ENCODE measurements at places on chromosomes 4 and X. TPM values are rescaled to one million over a fixed set of nuclear protein-coding genes. Genes with fewer than 3 reads are reported as not detected.

Gene MAGEA1
- total RNA-seq: not detected

DNA sequence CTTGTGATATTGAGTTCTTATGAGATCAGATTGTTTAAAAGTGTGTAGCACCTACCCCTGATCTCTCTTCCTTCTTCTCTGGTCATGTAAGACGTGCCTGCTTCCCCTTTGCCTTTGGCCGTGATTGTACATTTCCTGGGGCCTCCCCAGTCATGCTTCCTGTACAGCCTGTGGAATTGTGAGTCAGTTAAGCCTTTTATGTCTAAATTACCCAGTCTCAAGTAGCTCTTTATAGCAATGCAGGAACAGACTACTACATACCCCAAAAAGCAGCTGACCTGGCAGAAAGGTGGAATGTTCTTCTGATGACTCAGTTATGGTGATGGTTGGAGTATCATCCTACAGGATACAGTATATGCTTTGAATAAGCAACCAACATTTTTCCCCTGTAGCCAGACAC, 11.4 kb upstream of the MCUB start:
- DNase-seq: peak; percentile 92

DNA sequence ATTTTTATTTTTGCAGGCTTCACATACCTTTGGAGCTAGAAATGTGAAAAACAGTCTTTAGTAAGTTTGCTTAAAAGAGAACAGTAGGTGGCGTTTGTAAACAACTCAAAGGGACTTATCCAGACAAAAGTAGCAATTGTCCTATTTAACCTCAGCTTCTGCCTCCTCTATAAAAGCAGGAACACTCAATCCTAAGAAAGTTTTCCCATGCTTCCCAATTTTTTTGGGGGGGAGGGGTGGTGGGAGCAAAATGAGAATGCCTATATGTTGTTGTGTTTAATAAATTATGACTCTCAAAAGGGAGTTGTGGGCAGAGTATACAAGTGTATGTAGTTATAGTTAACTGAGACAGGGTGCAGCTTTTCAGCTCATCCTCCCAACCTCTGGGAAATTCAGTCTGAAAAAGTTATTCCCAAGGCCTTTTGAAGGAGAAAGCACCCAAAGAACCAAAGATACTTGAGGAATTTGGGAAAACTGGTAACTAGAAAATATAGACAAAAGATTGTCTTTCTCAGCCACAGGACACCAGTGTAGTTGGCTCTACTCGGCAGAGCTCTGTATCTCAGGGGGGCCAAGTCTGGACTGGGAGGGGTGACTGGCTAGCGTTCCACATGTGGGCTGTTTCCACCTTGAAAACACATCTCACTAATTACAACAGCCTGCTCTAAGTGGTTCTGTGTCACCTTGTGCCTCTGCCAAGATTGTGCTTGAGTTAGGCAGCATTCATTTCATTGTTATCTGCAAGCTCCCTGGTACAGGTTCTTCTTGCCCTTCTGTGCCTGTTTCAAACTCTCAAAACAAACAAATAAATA, 2.8 kb downstream of the SFRP2 start:
- DNase-seq: no peak

DNA sequence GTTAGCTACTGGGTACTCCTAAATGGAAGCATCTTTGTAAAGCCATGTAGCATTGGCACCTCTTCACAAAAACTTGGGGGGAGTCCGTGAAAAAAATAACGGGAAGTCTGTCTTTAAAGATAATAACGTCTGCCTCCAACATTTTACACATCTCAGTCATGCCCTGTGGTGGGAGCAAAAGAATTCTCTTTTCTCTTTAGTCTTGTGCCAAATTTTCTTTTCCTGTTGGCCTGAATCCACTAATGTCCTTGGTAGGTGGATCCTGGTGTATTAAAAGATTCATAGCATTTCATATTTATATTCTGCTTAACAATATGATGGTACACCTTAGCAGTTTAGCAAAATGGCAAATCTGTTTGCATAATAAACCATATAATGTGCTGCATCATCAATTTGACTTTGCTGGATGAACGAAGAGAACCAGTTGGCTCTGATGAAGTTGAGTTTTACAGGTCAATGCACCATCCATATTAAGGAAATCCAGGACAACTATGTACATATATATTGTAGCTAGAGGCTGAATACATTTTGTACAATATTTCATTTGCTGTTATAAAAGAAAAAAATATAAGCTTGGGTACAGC, 746.4 kb upstream of the MAGEB2 start:
- no peak for DNase-seq

DNA sequence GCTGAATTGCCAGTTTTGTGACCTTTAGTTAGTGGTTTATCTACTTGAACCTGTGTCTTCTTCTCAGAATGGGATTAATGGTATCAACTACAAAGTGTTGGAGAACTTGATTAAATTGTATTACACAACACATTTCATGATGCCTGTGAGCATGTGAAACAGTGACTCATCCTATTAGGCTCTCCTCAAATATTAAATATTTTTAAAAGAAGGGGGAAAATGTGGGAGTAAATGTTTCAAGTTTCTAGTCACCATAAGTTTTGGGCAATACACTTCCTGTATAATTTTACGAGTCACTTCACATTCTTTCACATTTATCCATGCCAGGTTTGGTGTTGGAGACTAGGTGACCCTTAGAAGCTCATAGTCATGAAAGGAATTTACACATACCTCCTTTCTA, 147.0 kb downstream of the HS3ST1 start:
- DNase-seq: peak; percentile 24

DNA sequence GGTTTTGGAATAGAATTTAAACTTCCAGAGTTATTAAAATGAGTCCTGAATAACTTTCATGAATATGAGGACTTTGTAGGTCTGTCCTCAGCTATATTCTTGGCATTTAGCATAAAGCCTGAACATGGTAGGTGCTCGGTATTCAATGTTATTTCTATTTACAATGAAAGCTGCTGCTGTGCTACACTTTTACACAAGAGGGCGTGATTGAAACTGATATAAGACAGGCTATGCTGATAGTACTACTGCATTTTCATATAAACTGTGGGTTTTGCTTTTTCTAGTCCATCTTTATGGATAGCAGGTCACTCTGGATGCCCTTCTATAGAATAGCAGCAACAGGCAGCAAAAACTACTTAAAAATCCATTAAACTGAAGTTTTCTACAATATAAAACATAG, 12.3 kb upstream of the GNPDA2 start:
- no peak for DNase-seq

DNA sequence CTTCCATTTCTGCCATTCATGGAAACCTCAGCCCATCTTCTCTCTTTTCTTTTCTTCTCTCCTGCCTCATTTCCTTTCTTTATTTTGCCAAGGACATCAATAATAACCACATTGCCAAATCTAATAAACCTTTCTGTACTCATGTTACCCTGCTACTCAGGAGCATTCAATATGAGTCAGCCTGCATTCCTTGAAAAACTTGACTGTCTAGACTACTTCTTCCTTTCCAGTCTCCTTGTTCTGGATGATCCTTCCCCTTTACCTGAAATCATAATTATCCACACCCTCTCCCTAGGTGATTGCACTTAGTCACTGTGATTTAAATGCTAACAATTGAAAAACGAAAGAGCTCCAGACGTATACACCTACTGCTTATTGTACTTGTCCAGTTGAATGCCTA, 253.2 kb upstream of the CENPE start:
- DNase-seq: peak; percentile 87

- DNase-seq: no peak
Measured at GRCh38 chr4:7658341-7659204, 223.8 kb upstream of the PSAPL1 start.

DNA sequence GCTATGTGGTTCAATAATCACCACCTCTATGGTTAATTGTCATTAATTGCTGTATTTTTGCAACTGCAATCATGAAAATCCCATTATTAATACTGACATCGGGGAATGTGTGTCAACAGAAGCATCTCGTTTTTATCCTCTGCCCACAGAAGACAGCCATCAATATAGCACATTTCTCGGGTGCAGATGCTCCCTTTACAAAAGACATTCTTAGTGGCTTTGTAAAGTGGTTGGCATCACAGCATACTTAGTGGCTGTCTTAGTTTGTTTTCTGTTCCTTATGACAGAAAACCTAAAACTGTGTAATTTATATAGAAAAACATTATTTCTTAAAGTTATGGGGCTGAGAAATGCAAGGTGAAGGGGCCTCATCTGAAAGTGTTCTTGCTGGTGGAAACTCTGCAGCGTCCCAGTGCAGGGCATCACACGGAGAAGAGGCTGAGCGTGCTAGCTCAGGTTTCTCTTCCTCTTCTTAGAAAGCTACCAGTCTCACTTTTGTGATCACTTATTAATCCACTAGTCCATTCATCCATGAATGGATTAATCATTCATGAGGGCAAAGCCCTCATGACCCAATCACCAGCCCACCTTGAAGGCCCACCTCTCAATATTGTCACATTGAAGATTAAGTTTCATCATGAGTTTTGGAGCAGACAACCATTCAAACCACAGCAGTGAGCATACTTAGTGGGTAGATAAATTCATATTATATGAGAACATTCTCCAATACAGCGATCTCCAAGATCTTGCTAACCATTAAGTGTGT, 1067.7 kb upstream of the PABPC4L start:
- DNase-seq: no peak

GRCh38 chr4:106297245-106298035, 18.6 kb downstream of the TBCK start:
- DNase-seq: no peak

- peak; percentile 16 for DNase-seq
Measured at GRCh38 chr4:26746802-26747213, 113.8 kb upstream of the STIM2 start.
